Naive thymus-derived CD4-positive, alpha-beta T cell (primary cell): ENCODE measurements at places on chromosomes 5 and 9. TPM values are rescaled to one million over a fixed set of nuclear protein-coding genes. Genes with fewer than 3 reads are reported as not detected.

- no peak for DNase-seq
Observed at GRCh38 chr9:107594908-107595530, 105.5 kb upstream of the KLF4 start.

DNA sequence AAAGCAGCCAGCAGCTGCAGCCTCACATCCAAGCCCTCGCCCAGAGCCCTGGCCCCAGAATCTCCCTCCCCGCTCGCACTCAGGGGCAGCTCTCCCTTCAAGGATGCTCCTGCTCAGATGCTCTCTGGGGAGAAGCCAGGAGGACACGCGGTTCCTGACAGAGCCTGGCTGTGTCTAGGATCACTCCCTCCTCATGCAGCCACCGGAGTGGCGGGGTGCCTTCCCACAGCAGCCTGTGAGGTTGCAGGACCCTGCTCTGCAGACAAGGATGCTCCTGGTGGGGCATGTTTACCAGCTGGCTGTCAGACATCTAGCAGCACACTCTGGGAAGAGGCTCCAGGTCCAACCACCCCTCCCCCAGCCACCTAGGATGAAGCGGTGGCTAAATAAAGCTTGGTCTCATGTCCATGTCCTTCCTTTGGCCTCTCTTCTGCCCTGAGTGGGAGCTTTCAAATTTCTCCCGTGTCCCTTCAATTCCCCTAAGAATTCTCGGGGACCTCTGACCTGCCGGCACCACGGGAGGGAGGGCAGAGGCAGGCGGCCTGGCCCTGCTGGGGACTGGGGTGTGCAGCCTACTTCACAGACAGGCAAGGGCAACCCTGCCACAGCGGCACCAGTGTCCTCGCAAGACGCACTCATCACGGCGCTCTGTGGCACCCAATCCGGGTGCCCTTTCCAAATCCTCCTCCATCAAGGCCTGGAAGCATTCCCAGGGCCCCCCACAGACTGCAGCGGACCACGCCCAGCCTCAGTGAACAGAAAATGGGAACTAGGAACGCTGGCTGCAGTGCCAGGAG is 88.3 kb upstream of the SARDH start:
- no peak for DNase-seq

DNA sequence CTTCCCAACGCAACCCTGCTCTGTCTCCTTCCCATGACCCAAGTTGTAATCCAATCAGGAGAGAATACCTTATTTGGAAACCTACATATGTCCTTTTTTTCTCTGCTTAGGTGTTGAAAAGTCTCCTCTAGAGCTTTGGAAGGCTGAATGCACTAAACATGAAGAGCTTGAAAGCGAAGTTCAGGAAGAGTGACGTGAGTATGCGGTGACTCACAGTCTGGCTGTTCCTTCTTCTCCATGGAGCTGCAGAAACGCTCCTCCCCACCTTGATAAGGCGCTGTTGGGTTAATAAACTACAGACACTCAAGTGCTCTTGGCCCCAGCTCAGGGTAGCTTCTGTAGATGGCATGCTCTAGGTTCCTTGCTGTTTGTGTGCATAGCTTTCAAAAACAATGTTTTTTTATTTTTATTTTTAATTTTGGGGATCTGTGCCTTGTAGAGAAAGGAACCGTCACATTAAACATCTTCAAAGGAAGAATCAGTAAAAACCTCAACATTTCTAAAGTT is 30.7 kb downstream of the RAI14 start:
- no peak for DNase-seq

DNA sequence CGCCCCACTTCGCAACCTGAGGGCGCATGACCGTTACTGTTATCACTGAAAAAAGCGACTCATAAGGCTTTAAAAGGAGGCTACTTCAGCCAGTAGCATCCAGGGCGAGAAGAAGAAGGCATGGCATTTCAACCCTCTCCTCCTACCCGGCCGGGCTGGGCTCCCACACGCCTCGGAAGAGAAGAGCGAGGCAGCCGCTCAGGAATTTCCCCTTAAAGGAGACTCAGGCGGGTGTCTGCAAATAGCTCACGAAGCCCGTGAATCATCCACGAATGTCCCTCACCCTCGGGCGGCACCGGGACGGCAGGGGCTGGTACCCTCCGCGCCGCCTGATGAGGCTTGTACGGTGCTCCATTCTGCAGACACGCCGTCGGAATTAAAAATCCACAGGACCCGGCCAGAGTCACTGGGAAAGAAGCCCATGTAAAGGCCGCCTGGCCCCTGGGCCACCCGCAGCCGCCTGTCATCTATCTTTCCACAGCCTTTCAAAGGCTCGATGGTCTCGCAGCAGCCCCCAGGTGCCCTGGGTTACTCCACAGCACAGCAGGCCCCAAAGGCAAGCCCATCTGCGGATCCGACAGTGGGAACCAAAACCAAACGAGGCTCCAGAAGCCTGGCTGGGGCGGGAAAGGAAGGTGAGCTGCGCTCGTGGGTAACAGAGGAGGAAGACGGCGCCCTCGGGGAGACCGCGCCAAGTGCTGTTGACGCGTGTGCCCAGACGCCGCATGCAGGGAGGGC is 11.8 kb downstream of the SLC12A7 start:
- no peak for DNase-seq

- peak; percentile 42 for DNase-seq
Observed at GRCh38 chr9:113511856-113512761, 48.6 kb downstream of the RGS3 start.

DNA sequence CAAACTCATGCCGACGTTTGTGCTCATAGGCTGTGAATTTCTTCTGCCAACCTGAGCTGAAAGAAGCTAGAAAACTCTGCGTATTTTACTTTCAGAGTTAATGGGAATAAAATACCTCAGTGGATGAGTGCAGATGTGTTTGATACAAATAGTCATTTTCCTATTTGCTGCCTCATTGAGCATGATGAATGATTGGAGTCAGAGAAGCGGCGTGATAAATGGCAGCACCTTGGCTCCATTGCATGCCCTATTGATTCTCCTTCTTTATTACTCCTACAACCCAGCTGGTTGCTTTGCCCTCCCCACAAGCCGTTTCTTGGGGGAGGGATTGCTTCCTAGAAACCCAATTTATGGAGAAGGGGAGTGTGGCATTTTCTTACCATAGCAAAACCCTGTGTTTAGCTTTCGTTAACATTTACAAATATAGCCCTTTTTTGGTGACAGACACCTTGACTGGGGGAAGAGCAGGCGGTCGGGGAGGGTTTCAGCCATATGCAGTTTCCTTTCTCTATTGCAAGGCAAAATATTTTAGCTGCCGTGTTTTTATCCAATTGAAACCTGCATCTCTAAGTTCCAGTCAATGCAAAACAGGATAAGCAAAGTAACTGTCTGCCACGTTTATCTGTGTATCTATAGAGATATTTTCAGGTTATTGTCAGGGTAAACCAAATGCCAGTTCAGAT is 93.1 kb upstream of the TBCA start:
- no peak for DNase-seq

GRCh38 chr9:12276505-12276904 is 416.7 kb upstream of the TYRP1 start:
- DNase-seq: no peak

- DNase-seq: no peak
Observed at GRCh38 chr5:54769072-54769471, 216.3 kb downstream of the ESM1 start.

DNA sequence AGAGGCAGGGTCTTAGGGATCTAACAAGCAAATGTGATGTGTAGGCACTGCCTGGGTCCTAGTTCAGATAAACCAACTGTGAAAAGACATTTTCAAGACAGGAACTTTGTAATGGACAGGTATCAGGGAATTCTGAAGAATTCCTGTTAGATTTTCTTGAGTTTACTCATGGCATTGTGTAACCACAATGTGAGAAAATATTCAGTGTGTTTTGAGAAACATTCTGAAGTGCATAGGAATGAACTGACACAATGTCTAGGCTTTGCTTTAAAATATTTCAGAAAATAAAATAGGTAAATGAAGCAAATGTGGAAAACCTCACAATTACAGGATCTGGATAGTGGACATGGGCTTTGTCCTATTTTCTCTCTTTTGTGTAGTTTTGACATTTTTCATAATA is 15.2 kb upstream of the AFAP1L1 start:
- DNase-seq: no peak

Gene COL5A1
- 0.08 and 0.56 TPM in 2 replicates for total RNA-seq

- no peak for DNase-seq
Observed at GRCh38 chr5:151862811-151863472, 61.7 kb downstream of the GLRA1 start.

- DNase-seq: no peak
Observed at GRCh38 chr5:104594850-104595249, 1032.3 kb upstream of the NUDT12 start.

Gene GLRA1
- total RNA-seq: not detected

DNA sequence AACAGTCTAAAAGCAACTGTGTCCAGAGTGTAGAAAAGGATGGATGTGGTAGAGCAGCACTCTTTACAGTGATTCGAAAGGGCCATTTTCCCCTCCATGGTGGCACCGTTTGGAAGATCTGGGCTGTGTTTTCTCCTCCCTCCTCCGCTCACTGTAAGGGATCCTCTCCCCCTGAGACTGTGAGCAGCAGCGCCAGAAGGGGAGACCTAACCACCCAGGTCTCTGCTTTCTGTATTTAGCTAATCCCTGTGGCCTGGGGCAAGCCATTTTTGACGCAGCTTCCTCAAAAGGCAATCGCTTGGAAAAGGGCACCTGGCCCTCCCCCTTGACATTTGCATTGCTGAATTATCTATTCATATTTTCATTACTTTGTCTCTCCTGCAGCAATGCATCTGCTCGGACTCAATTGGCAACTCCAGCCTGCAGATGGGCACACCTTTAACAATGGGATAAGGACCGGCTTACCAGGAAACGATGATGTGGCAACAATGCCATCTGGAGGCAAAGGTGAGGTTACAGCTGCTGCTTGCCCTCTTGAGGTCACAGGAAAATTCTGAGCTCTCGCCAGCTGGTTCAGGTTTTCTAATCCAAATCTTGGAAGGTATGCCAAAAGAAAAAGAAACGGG is 244.3 kb upstream of the WWC1 start:
- no peak for DNase-seq

- DNase-seq: no peak
Observed at GRCh38 chr9:10843151-10843550, 230.3 kb upstream of the PTPRD start.

Gene GPR21
- 1.7 TPM in 1 of 2 replicates, not detected in the other for total RNA-seq

- DNase-seq: no peak
Observed at GRCh38 chr9:13873203-13873602, 440.7 kb downstream of the NFIB start.

GRCh38 chr5:114367029-114367428 is 5.2 kb downstream of the KCNN2 start:
- no peak for DNase-seq

DNA sequence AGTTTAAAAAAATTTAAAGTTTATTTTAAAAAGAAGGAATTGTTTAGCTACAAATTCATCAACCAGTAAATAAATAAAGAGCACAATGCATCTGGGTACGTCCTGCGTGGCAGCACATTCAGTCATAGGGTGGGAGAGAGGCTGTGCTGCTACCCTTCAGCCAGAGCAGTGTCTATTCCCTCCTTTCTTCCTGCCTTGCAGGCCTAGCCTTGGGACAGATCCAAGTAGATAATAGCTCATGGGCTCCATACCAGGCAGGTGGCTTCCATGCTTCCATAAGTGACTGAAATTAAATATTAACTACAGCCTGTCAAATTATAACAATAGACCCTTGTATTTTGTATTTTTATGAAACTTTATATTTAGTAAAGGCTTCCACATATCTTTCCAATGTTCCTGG is 408.3 kb upstream of the RGMB start:
- no peak for DNase-seq

- no peak for DNase-seq
Observed at GRCh38 chr9:6433410-6433809, 20.4 kb downstream of the UHRF2 start.

GRCh38 chr9:133453651-133454050 is 6.1 kb upstream of the CACFD1 start:
- DNase-seq: no peak

Gene KIF27
- total RNA-seq: 6.7 TPM

DNA sequence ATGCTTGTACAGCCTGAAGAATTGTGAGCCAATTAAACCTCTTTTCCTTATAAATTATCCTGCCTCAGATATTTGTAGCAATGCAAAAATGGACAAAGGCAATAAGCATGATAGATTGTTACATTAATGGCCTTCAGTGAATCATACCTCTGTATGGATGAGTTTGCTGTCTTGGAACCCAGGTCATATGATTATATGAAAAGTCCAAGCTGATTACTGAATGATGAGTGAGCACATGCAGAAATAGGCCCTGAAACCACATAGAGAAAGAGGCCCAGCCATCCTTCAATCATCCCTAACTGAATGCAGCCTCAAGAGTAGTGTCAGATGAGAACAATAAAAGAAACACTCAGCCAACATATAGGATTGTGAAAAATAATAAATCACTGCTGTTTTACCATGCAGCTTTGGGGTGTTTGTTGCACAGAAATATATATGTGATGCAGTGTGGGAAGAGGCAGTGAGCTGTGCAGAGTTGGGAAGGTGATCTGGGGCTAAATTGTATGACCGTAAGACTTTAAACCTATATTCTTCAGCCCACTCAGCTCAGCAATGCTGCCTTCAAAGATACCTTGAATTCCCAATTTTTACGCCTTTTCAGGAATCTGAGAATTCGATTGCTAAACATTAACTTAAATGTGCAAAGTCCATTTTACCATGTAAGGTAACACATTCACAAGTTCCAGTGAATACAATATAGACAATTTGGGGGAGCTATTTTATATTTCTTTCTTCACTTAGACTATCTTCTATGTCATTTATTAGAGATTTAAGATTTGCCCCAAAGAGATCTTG is 36.3 kb upstream of the SHISAL2B start:
- DNase-seq: no peak

GRCh38 chr9:131675437-131676022 is 64.3 kb downstream of the RAPGEF1 start:
- no peak for DNase-seq

- no peak for DNase-seq
Observed at GRCh38 chr5:153584126-153584959, 93.9 kb downstream of the GRIA1 start.

- no peak for DNase-seq
Observed at GRCh38 chr5:78959767-78960166, 25.3 kb downstream of the ARSB start.

DNA sequence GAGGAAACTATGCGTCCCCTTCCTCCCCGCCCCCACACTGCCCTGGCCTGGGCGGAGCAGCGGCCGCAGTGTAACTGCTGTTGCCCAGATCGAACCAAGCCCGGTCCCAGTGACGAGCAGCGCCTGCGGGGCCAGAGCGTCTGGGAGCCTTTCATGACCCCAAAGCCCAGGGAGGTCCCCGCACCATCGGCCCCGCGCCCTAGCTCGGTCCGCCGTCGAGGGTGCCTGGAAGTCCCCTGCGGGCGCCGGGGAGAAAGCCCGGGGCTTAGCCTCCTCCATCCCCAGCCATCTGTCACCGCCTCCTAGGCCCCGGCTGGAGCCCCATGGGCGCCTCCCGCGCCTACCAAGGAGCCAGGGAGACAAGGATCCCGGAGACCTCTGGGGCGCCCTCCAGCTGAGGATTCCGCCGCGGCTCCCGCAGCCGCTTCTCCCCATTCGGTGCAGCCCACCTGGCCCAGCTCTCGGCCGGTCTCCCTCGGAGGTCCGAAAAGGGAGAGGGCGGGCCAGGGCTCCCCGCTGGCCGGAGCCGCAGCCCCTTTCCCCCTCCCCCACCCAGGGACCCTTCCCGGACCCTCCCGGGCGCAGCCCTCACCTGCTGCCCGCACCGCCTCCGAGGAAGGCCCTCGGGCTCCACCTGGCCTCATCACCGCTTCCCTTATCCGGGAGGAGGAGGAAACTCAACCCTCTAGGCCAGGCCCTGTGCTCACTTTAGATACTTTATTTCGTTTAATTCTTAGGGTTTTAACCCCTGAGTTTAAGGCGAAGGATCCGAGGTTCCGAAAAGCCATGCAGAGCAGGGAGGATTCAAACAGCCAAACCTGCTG is 45.6 kb downstream of the APTX start:
- DNase-seq: no peak

Gene SLC6A7
- total RNA-seq: not detected
